ENCODE measurements at places on chromosomes 2 and 18.

DNA sequence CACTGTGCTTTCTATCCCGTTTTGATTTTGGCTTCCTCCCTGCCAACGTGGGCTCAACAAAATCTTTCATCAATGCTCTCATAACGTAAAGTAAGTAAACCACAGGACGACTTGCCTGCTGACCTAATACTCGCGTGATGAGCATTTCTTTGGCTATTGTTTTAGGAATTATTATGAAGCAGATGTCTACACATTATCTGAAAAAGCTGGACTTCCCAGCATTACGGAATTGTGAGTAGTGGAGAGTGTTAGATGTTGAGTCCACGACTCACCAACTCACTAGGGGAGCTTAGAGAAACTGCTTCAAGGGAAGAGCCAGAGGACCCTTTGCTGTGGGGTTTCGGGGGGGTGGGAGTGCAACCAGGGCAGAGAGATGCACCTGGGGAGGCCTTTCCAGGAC lies 21.9 kb downstream of the HJURP start:
- no peak for DNase-seq

DNA sequence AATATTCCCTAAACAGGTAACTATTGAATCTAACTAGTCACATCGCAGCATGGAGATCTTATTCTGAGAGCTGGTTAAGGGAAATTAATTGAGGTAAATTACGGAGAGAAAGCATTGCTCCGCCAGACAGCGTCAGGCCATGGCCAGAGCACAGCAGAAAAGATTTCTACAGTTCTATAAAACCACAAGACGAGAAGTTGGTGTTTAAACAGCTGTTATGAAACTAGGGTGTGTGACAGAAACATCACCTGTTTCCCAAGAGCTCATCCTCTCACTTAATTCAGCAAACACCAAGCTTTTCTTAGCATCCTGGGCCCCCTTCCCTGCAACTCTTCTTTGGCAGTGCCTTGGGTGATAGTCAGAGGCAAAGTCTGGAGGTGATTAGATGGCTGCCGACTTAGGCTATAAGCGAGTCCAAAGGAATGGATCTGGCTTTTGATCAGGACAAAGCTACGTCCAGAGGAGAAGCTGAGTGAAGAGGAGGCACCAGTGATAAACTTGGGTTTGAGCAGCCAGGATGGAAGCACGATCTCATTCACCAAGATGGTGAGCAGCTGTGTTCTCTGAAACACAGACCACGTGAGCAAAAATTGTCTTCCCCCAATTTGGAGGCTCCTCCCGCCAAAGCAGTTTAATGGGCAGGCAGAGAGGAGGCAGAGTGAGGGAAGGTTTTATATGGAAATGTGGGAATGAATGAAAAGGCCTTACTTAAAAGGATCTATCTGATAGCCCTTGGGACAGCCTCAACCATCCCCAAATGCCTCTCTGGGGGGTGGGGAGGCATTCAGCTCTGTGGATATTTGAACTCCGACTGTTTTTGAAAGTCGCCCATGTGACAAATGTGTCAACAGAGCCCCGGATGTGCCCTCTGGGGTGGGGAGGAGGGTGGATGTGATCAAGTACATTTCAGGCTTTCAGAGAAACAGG lies 57.8 kb downstream of the PKDCC start:
- DNase-seq: peak; percentile 62

- DNase-seq: no peak
Observed at GRCh38 chr2:169285531-169286235, 76.7 kb downstream of the LRP2 start.

GRCh38 chr2:84160453-84160852 lies 298.6 kb downstream of the SUCLG1 start:
- DNase-seq: no peak

GRCh38 chr2:237156857-237157779 lies 71.4 kb downstream of the COPS8 start:
- no peak for DNase-seq

GRCh38 chr2:233081731-233082221 lies 21.6 kb downstream of the INPP5D start:
- no peak for DNase-seq

DNA sequence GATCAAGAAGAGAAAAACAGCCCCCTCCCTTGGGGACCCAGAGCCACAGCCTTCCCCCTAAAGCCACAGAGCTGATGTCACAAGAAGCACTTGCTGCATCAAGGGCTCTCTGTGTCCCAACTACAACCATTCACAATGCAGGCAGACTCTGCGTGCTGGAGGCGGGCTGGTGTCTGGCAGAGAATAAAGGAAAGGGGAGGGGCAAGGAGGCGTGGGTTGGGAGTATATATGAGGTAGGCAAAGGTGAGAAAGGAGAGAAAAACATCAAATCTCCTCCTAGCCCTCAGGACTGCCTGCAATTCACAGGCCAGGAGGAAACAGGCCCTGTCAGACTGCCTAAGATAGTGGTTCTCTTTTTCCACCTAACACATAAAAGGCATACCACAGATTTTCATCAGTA lies 48.8 kb upstream of the IHH start:
- DNase-seq: no peak

DNA sequence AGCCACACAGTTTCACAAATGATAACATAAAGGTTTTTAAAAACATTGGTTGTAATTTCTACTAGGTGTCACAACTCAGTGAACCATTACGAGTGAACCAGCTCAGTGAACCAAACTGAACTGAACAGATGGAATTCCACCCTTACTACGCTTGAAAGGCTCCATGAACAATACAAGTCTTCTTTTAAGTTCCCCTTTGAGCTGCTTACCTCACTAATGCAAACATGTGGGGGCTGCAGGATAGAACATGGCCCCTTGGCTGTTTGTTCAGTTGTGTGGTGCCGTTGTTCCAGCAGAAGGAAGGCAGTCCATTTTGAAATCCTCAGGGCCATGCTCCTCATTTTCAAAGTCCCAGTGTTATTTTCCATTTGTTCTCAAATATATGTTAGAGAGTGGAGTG lies 30.7 kb upstream of the KLHL14 start:
- no peak for DNase-seq

- no peak for DNase-seq
Observed at GRCh38 chr2:188410504-188411235, 119.0 kb downstream of the GULP1 start.

DNA sequence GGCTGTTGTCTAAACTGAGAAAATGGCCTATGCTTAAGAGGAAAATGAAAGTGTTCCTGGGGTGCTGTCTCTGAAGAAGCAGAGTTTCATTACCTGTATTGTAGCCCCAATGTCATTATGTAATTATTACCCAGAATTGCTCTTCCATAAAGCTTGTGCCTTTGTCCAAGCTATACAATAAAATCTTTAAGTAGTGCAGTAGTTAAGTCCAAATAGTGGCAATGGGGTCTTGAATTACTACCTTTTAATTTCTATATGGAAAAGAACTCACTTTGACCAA lies 13.8 kb upstream of the ALLC start:
- no peak for DNase-seq

- DNase-seq: no peak
Observed at GRCh38 chr2:112942654-112943002, 31.7 kb downstream of the IL37 start.

- DNase-seq: no peak
Observed at GRCh38 chr2:240365971-240366471, 69.4 kb upstream of the GPC1 start.

GRCh38 chr2:37449761-37450296 lies 105.4 kb downstream of the QPCT start:
- no peak for DNase-seq

- no peak for DNase-seq
Observed at GRCh38 chr2:98379311-98380202, 33.3 kb downstream of the CNGA3 start.

- no peak for DNase-seq
Observed at GRCh38 chr2:60007671-60008070, 545.8 kb downstream of the BCL11A start.

- no peak for DNase-seq
Observed at GRCh38 chr2:175373729-175374128, 192.2 kb upstream of the ATP5MC3 start.

DNA sequence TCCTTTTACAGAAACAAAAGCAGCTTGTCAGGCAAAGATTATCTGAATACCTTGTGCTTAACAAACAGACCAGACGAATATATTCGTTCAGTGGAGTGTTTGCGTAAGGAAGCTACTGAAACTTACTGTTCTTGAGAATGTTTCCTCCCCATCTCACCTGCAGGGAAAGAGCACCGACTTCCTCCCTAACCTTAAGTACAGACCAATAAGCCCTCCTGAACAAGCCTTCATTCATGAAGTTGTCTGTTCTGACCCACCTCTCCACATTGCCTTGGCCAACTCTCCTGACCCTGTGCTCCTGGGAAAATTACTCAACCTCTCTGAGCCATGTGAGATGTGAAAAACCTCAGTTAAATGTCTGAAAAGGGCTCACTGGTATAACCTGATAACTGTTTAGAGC lies 35.2 kb downstream of the STK39 start:
- DNase-seq: no peak

DNA sequence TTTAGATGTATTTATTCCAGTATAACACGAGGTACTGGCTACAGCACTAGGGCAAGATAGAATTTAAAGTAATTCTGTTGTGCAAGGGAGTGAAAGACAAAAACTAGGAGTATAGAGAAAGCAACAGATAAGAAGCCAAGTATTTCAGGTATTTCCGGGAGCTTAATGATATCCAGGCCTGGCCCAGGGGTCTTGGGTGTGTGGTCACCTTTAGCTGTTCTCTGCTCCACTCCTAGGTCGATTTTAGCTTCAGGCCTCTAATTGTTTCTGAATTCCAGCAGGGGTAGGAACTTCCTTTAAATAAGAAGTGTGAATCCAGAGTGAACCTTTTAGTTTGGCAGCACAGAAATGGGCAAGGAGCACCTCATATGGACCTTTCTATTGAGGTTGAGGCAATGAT lies 342.3 kb upstream of the MYT1L start:
- no peak for DNase-seq

DNA sequence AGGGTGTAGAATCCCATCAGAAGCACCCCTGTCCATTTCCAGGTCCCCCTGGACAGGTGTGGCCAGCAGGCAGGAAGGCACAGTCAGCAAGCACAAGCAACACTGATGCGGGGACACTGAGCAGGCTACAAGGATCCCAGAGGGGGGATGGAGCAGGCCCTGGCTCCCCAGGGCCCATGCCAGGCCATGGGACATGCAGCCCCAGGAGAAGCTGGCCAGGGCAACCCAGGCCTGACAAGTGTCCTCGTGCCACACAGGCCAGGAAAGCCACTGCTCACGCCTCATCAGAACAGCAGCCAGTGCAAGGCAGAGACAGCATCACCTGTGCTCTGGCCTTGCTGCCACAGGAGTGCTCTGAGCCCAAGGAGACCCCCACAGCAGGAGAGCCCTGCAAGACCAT lies 14.1 kb upstream of the GPC1 start:
- no peak for DNase-seq

GRCh38 chr2:88866756-88867155 lies 175.3 kb downstream of the RPIA start:
- DNase-seq: no peak

GRCh38 chr2:28263690-28264089 lies 129.0 kb upstream of the FOSL2 start:
- no peak for DNase-seq
